Activated T-helper 1 cell treated with Interleukin-2 at 50 U/mL for 16 hours (primary cell): ENCODE measurements at places on chromosomes 1 and 21.

DNA sequence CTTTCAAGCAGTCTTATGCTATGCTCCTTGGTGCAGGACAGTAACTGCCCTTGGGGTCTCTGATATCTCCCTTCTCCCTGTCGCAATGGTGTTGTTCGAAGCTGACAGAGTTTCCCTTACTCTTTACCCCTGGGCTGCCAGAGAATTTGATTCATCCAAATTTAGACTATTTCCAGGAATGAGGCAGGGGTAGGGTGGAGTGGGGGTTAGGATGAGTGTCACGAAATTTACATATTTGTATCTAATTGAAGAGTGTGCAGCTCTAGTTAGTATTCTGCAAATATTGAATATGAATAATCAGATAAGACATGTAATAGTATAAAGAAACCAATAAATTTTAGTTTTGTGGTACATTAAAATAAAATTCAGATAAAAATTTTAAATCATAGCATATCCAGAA is 140.0 kb upstream of the LMO4 start:
- no peak for DNase-seq

GRCh38 chr1:220313576-220313975 is 41.3 kb upstream of the RAB3GAP2 start:
- DNase-seq: no peak

- DNase-seq: no peak
Observed at GRCh38 chr1:164772635-164773034, 213.7 kb downstream of the PBX1 start.

- DNase-seq: no peak
Observed at GRCh38 chr1:39646232-39647081, 7.0 kb upstream of the HEYL start.

DNA sequence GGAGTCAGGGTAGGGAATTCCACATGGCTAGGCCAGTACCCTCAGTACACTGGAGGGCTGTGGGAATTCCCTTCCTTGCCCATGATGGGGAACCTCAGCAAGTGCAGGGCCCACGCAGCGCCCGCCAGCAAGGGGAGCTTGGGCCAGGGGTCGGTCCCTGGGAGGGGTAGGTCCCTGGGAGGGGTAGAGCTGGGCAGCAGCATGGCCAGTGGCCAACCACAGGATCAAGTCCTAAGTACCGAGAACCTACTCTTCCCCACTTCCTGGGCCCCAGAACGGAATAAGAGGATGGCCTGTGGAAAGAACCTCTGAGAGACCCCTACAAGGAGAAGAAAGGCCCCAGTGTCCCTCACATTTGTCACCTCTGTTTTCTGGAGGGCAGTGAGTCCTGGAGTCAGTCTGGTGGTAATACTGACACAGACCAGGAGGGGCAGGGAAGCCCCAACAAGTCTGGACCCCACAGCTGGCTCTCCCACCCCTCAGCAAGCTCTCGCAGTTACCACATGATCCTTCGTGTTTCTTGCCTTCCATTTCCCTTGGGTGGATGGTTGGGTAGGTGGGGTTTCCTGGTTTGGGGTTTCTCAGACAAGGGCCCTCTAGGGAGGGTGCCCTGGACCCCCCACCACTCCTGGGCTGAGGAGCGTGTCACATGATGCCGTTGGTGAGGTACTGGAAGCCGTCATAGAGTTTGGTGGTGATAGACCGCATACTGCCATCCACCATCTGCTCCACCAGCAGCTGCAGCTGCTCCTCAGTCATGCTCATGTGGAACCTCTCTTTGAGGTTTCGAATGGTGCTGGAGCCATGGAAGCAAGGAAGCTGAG is 10.3 kb downstream of the ZNF687 start:
- no peak for DNase-seq

GRCh38 chr1:1189111-1189510 is 15.4 kb downstream of the TTLL10 start:
- DNase-seq: no peak

- no peak for DNase-seq
Observed at GRCh38 chr1:248007778-248008177, 5.7 kb upstream of the OR2L5 start.

DNA sequence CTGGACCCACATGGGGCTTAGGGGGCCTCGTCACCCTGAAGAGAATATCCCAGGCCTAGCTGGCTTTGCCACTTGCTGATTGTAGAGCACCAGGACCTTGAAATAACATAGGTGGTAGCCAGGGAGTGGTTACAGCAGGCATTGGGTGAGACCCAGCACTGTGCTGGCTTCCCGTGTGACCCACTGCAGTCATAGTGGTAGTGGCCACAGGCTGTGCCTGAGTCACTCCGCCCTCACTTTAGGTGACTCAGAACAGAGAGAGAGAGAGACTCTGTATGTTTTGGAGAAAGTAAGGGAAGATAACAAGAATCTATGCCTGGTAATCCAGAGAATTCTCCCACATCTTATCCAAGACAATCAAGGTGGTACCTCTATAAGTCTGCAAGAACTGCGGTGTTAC is 98.7 kb upstream of the LHX8 start:
- no peak for DNase-seq

DNA sequence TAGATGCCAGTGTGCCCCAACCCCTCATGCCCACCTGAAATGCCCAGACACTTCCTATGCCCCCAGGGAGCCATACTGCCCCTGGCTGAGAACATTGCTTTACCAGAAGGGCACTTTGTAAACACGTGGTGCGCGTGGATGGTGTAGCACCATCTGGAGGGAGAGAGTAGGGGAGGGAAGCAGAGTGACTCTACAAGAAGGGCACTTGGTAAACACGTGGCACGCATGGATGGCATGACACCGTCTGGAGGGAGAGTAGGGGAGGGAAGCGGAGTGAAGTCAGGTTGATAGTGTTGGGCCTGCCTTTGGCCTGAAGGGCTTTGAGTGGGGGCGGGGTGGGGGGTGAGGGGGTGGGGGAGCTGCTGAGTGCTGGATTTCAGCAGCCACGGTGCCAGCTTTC is 324.0 kb upstream of the VAMP3 start:
- no peak for DNase-seq

DNA sequence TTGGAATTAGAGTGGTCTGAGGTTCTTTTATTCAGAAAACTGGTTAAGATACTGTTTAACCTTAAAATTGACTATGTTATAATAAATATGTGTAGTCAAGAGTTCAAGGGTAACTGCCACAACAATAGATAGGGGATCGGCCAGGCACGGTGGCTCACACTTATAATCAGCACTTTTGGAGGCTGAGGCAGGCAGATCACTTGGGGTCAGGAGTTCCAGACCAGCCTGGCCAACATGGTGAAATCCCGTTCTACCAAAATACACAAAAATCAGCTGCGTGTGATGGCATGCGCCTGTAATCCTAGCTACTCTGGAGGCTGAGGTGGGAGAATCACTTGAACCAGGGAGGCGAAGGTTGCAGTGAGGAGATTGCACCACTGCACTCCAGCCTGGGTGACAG is 39.5 kb downstream of the PDC start:
- no peak for DNase-seq

DNA sequence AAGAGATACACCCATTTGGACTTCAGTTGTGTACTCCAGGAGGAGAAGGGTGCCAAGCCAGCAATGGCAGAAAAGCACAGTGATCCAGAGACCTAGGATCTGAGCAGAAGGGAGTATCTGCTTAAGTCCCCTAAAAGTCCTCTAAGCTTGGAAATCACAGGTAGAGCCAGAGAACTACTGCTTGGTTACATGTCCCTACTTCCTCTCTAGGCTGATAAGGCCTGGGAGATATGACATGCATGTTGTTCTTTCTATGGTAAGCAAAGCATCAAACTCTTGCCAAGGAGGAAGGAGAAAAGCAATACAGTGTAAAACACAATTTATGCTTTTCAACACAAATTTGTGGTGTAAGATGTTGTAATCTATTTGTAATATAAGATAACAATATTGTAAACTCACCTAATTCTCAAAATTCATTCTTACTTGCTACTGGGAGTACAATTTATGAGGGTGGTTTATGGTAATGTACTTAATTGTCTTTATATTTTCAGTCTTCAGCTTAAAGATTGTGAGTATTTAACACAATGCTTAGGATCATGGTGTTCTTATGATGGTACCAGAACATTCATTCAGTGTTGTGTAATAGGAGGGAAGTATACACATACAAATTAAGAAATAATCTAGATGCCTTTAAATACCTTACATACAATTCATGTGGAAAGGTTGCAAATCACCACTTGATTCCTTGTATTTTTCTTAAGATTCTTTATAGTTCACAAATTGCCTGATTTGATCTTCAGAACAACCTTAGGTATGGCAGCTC is 49.1 kb upstream of the GNG12 start:
- DNase-seq: no peak

GRCh38 chr1:31400393-31400792 is 12.6 kb upstream of the SERINC2 start:
- DNase-seq: no peak

DNA sequence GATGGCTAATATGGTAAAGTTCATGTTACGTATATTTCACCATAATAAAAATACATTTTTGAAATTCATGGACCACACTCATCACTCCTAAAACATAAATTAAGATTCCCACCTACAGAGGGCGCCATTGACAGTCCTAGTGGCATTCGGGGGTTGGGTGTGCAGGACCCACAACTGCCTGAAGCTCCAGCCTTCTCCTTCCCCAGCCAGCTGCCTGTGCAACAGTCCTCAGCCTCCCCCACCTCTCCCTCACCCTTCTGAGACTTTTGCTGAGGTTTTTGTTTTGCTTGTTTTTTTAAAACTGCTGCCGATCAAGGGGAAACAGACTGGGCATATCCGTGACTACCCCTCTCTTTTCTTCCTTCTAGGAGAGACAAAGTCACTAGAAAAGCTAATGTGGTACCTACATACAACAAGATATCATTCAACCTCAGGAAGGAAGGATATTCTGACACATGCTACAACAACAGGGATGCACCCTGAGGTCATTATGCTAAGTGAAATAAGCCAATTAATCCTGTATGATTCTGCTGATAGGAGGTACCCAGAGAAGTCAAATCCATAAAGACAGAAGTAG is 9.2 kb upstream of the EVA1C start:
- peak; percentile 15 for DNase-seq

DNA sequence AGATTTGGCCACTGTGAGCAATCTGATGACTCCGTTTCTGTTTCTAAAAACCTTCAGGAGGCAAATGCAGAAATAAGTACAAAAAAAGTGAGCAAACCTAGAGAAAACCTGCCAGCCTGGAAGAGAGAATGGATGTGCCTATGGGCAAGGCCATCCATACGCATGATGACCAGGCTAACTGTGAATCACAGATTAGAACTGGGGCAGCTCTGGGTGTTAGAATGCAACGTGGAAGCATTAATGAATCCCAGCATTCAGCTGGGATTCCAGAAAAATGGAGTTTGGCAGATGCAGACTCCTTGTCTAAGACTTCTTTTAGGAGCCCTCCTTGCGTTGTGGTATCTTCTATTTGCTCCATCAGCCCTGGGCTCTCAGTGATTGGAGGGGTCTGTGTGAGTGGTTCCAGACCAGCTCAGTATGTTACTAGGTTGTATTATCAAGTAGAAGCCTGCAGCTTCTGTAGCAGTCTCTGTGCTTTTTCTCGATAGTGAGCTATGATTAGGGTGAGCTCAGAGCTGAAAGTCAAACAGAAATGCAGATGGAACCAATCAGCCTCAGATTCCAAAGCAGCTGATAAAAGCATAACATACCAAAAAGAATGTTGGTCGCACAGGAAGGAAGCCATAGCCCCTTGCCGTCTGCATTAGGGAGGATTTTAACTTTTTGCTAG is 154.0 kb downstream of the PSMG1 start:
- no peak for DNase-seq

GRCh38 chr1:24360681-24361080 is 41.5 kb downstream of the GRHL3 start:
- no peak for DNase-seq

DNA sequence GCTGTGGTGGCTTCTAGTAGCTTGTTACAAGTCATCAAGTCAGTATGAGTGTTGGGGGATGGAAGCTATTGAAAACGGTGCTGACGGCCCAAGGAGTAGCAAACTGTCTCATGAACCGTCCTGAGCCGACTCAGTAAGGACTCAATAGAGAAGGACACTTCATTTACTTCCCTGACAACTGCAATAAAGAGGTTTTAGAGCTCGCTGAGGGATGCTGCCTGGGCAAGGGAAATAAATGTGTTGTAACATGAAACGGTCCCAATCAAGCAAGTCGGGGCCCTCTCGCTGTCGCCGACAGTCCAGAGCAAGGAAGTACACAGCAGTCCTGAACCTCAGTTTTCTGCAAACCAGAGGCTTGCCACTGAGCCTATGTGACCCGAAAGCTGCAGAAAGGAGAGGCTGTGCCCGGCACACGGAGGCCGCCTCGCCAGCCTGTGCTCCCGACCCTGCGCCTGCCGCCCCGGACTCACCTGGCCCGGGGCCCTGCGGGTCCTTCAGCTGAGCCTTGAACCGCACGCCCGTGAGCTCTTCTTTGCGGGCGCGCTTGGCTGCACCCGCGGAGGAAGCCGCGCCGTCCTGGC is 423 bp downstream of the URB1 start:
- DNase-seq: no peak

DNA sequence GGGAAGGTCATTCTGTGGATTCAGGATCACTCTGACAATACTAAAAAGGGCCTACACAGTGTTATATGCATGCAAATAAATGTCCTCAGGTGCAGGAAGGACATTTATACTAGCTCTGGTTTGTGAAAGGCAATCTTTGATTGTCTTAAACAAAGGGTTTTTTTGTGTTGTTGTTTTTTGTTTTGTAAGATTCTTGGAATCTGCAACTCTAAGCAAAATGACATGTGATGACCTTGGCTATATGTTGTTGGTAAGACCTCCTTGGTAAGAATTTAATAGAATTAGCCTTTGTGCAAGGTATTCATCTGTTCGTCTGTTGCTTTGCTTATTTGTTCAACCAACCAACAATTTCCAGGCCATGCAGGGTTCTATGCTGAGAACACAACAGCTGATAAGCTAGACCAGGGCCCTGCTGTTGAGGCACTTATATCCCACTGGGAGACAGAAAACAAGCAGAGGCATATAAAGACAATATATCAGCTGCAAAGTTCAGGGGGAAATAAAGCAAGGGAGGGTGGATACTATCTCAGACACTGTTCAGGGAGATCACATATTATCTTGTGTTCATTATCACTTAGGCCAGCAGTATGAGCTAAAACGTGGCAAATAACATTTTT is 60.3 kb downstream of the FH start:
- DNase-seq: no peak

DNA sequence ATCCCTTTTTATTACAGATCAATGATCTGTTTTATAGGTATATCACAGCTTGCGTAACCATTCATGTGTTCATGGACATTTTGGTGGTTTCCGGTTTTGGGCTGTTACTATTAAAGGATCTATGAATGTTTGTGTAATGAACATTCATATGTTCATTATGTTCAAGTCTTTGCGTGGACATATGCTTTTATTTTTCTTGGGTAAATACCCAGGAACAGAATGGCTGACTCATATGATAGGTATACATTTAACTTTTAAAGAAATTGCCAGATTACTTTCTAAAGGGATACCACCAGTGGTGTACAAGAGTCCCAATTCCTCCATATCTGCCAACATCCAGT is 73.7 kb downstream of the SPATA46 start:
- DNase-seq: no peak

- DNase-seq: no peak
Observed at GRCh38 chr1:23793018-23793781, 2.3 kb downstream of the LYPLA2 start.

- DNase-seq: no peak
Observed at GRCh38 chr1:179786815-179787685, 44.0 kb downstream of the FAM163A start.

- DNase-seq: no peak
Observed at GRCh38 chr1:22154626-22155025, 11.7 kb upstream of the WNT4 start.

- no peak for DNase-seq
Observed at GRCh38 chr1:156413391-156414246, 44.6 kb downstream of the RHBG start.

GRCh38 chr1:1262071-1262470 is 11.6 kb downstream of the UBE2J2 start:
- DNase-seq: no peak
